Posterior cingulate gyrus (tissue), 11 donors: ENCODE measurements at places on chromosomes 7 and 10.

- no peak for DNase-seq
These were observed 6.8 kb upstream of the TFEC start for GRCh38 chr7:116037401-116037800.

DNA sequence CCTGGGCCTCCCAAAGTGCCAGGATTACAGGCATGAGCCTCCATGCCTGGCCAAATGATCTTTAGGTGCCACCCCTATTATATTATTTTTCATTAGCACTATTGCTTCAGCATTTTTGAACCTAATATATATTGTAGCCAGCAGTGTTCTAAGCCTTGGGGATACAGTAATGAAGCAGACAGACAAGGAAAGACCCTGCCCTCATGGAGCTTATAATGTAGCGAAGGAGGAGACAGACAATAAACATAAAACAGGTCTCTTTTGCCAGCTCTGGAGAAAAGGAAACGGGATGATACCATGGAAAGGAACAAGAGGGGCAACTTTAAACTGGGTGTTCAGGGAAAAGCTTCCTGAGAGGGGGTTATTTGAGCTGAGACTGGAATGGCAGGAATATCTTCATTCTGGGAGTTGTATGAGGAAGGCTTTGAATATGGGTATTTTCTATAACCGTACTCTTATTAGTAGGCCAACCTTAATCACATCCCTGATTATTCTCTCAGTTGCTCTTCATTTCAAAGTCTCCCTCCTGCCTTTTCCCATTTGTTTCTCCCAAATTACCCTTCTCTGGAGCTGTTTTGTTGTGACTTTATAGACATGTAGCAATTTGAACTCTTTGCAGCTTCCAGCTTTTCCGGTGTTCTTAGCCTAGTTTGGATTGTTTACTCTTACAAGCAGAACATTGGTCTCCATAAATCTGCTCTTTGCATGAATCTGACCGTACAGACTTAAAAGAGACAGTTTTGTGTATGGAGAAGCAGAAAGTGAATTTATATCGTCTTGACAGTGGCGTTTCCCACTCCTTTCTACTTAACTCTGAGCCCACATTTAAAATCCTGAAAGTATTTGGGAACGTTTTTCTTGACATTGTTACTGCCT, 19.0 kb downstream of the PRKAR2B start:
- no peak for DNase-seq

- no peak for DNase-seq
These were observed 27.5 kb downstream of the ADRB1 start for GRCh38 chr10:114071178-114071577.

- DNase-seq: no peak
These were observed 22.4 kb upstream of the ODAD2 start for GRCh38 chr10:28020993-28021982.

GRCh38 chr10:71222601-71223346, 10.4 kb downstream of the UNC5B start:
- no peak for DNase-seq

- no peak for DNase-seq
These were observed 77.8 kb upstream of the IKZF1 start for GRCh38 chr7:50226669-50227068.

GRCh38 chr10:4013651-4014121, 228.7 kb upstream of the KLF6 start:
- peak; percentile 29 for DNase-seq

DNA sequence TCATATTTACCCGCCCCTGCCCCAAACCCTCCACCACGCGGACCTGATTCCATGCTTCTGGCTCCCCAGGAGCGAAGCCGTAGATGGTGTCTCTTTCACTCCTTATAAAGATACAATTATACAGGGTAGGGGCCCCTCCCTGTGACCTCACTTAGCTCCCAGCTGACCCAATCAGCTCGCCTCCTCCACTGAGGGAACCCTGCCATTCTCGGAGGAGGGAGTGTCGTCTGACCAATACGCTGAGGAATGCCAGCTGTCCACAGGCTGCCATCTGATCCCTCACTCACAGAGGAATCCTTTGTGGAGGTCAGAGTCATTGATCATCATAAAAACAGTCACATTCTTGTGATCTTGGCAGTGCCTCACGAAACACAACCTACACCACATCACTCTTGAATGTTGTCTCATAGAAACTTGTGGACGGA, 67.5 kb upstream of the INSIG1 start:
- peak; percentile 77 for DNase-seq

DNA sequence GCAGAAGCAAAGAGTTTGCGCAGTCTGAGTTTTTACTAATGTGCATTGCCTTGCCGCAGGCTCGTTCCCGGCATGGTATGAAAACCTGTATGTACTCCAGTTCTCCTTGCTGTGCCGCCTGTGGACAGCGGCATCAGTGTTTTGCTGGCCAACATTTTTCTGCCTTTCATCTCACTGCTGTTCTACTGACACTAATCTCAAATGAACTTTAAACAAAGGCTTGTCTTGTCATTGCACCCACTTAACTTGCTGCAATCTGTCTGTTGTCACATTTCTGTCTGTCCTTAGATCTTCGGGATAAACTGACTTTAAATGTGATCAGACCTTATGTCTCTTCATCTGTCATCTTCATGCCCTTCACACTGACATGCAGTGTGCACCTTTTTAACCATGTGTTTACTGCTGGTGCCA, 71.7 kb upstream of the ZNRF2 start:
- peak; percentile 27 for DNase-seq

- no peak for DNase-seq
These were observed 41.4 kb upstream of the CD36 start for GRCh38 chr7:80596933-80597517.

- DNase-seq: no peak
These were observed 71.8 kb downstream of the SGCE start for GRCh38 chr7:94584113-94584512.

DNA sequence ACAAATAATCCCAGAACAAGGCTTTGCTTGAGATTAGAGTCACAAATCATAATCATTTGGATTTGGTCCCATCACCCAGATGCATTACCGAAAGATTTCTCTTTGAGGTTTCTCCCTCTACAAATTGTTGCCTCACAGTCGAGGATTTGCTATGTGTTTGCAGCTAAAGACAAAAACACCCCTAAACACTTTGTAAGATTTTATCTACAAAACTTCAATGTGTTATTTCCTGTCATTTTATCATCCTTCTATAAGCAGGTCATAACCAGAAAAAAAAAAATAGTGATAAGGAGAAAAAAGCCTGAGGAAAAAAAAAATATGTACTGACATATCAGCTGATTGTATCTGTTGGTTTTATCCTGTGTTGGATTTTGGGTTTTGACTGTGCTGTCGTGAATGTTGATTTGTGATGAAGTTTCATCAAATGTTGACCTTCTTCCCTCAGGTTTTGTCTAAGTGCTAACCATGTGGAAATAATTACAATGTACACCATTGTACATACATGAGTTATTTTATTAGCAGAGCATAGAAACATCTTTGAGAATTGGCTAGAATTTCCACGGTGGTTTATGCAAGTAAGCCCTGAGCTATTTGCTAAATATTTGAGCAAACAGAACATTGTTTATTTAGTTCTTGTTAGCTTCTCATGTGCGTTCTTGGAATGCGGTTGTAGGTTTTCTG, 274.4 kb downstream of the NEBL start:
- DNase-seq: no peak

DNA sequence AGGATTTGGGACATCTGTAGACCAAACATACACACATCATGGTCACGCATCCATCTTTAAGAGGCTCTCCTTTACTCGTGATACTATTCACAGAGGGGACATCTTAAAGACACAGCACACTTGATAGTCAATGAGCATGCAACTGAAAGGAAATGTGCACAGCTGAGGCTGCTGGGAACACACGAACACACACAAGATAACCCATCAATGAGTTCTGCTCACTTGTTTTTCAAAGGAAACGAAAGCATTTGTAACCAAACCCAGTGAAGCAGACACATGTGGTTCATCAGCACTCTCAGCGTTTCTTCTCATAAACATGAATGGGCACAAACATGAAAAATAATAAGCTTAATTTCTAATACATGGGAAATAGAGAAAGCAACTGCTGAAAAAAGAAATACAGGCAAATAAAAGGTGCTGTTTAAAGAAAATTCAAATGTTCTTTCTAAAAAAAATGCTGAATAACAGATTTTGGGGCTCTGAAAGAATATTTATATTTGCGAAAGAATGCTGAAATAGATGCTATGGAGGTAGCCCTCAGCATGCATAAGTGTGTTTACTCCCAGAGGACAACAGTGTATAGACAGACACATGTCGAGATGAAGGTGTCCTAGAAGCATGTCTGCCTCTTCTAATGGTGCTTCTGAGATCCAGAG, 59.7 kb upstream of the LAMB4 start:
- no peak for DNase-seq

DNA sequence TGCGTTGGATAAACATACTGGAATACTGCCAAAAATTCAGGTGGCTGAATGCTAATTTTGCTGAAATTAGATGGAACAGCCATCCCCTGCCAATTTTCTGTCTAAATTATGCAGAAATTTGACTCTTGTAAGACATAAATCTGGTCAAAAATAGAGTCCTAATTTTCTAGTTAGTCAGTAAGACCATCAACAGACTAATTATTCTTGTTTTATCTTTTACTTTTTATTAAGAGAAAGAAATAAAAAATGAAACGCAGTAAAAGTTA, 110.3 kb upstream of the GATA3 start:
- DNase-seq: no peak

DNA sequence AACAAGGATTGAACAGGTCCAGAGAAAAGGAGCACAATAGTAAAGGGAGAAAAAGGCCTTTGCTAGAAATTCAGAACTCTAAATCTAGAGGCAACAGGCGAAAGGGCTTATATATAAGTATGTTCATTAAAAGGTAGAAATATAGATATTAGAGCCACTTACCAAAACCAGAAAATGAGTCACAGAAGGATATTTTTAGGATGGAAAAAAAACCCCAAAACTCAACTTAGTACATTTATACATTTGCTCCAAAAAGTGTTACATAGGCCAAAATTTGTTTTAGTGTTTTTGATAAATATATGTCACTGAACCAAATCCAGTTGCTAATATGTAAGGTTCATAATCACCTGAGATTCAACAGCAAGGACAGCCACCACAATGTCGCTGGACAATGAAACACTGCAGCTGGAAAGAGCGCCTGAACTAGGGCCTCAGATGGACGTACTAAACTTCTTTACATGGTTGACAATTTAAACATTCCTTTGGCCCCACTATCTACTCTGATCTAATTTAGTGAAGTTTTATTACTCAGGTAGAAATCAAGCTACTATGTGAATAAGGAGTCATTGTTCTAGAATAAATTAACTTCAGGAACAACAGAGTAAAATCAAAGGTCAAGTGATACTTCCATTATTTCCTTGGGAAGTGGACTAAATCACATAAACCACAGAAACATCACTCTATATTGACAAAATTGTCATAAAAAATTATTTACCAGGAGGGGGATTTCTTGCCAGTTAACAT, 10.9 kb downstream of the FAM3C start:
- no peak for DNase-seq

DNA sequence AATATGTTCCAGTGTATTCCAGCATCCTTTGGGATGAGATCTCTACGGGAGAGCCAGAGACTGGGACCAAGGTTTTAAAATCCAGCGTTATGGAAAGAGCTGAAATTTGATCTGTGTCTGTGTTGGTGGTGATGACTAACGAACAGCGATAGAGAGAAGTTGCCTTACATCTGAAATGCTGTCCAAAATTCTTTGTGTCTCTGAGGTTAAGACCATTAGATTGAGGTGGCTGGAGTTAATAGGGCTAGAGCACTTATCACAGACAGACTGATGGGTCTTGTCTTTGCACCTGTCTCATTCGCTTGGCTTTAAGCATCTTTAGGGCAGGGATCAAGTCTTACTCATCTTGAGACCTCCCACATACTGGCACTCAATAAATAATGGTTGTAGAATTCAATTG, 41.0 kb upstream of the RAPGEF5 start:
- DNase-seq: no peak

GRCh38 chr7:156560696-156561095, 79.9 kb upstream of the RNF32 start:
- no peak for DNase-seq

GRCh38 chr10:35448687-35449662, 112.7 kb downstream of the CCNY start:
- no peak for DNase-seq

GRCh38 chr7:88539518-88539917, 220.0 kb upstream of the ZNF804B start:
- no peak for DNase-seq

- DNase-seq: no peak
These were observed 55.5 kb upstream of the STEAP1B start for GRCh38 chr7:22555476-22555875.

DNA sequence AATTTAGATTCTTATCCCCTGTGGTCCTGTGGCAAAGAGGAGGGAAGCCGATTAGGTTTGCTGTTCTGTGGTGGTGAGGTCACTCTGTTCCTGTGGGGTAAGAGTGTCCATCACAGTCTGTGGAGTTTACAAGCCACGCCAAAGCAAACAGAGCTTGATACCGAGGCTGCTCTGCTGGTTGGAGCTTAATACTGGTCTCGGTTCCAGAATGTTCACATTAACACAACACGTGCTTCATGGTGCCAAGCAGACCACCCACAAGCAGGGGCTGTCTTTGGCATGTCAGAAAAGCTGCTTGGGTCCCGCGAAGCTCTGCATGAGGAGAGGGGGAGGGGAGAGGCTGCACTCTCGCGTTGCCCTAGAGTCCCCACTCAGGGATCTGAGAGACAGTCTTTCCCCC, 47.5 kb downstream of the DNAJB6 start:
- no peak for DNase-seq

DNA sequence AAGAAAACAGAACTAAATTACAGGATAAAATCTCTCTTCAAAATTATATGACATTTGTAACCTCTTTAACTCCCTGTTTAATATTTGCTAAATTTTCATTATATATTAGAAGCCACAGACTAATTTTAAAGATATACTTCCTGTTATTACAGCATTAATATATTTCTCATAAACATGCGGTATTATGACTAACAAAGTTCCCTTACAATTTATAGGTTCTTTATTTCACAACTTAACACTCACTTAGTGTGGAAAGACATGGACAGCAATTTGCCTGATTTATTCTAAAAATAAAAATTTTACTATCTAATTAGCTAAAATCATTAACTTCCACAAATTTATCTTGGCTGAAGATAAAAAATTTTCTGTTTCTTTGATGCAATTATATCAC, 29.0 kb downstream of the CTNNA3 start:
- no peak for DNase-seq

- no peak for DNase-seq
These were observed 92.3 kb upstream of the PRPS1L1 start for GRCh38 chr7:18119985-18120384.

- peak; percentile 93 for DNase-seq
These were observed 14.0 kb downstream of the LRGUK start for GRCh38 chr7:134140889-134141867.

- DNase-seq: no peak
These were observed 19.2 kb downstream of the GNA12 start for GRCh38 chr7:2824678-2825461.

DNA sequence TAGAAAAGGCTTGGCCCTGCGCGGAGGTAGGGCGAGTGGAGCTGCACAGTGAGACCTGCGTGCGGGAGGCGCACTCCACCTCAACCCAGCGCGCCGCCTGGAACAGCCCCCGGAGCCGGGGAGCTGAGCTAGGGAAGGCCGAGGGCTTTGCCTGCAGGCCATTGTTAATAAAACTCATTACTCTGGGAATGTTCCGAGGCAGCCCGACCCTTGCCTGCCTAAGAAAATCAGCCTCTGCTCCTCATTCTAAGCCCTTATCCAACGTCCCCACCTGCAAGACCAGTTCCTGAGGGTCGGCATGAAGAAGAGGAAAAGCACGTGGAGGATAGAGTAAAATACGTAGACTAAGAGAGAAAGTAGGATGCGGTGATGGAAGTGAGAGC, 55.3 kb downstream of the C7orf25 start:
- no peak for DNase-seq

- no peak for DNase-seq
These were observed 719.1 kb downstream of the PCDH15 start for GRCh38 chr10:54081950-54082349.

- no peak for DNase-seq
These were observed 65.7 kb downstream of the AOAH start for GRCh38 chr7:36658335-36659171.
